Thyroid gland (tissue), 4 donors: ENCODE measurements at places on chromosomes 6 and 20. TPM values are rescaled to one million over a fixed set of nuclear protein-coding genes. Genes with fewer than 3 reads are reported as not detected.

DNA sequence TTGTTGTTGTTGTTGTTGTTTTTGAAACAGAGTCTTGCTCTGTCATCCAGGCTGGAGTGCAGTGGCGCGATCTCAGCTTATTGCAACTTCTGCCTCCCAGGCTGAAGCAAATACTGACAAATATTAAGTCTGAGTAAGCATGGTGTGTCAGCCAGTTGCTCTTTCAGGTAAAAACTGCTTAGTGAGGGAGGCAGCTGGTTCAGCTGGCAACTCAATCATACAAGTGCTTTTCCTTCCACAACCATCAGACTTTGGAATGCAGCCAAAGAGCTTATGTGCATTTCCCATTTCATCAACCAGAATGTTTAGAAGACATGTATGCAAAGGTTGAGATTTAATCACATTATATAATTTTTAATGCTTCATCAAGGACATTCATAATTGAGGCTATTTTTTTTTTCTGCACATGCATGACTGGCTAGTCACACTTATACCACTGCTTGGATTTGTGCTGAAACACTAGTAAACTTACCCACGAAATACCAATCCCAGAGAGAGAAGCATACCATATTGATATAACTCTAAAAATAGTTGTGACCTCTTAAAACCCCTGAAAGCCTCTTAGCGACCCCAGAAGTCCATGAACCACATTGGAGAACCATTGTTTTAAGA lies 56.0 kb downstream of the CLIC5 start:
- H3K27ac ChIP-seq = peak overlapping the region; percentile 87
- no peaks in the 10 kb centered on the region for H3K36me3 ChIP-seq
- H3K27me3 ChIP-seq = no peaks in the 10 kb centered on the region
- peaks cover 40% of the 10 kb centered on the region for H3K4me1 ChIP-seq
- DNase-seq = peak; percentile 62

GRCh38 chr20:51380401-51381385 lies 161.8 kb downstream of the NFATC2 start:
- H3K4me1 ChIP-seq = no peaks in the 10 kb centered on the region
- no peak overlapping the region for H3K27ac ChIP-seq
- no peak overlapping the region for H3K4me3 ChIP-seq
- no peaks in the 10 kb centered on the region for H3K27me3 ChIP-seq
- no peak for DNase-seq

Gene CDSN
- total RNA-seq = not detected

Gene HCRTR2
- total RNA-seq = not detected
